GM19239 (cell line): ENCODE measurements at places on chromosomes 6 and 20.
A peak's percentile ranks its signal among the peaks of the same experiment; 100 is the strongest.

GRCh38 chr6:193180-193579 lies 99.1 kb upstream of the DUSP22 start:
- no peak for DNase-seq

DNA sequence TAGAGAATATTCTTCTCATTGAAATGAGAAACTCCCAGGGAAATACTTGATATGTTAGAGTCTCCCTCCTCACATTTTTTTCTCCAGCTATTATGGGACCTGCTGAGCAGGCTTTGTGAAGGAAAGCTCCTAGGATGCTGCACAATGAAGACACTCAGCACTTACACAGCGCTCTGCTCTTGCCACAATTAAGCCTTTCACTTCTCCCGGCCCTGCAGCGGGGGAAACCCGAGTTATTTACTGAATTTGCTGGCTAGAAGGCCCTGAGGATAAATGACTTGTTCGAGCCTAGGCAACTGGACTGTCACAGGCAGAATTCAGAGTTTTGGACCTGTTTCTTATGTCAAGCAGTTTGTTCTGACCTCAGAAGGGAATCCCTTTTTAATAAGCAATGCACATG lies 102.0 kb downstream of the MAP3K7 start:
- no peak for DNase-seq

GRCh38 chr6:31652925-31653724 lies 664 bp upstream of the BAG6 start:
- peak; percentile 90 for DNase-seq

DNA sequence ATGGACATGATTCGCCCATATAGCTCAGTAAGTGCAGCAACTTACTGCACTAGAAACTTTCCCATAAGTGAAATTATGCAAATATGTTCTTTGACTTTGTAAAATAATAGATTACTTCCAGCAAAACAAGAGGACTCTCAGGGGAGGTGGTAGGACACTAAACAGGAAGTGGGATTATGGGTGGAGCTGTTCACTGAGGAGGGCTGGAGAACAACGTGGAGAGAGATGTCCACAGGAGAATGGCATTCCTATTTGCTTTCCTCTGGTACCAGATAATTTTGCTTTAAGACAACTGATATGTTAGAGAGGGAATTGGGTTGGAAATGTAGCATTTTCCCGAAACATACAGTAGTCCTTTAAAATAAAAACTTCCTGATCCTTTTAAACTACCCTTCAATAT lies 3.7 kb downstream of the TPD52L1 start:
- DNase-seq = no peak

DNA sequence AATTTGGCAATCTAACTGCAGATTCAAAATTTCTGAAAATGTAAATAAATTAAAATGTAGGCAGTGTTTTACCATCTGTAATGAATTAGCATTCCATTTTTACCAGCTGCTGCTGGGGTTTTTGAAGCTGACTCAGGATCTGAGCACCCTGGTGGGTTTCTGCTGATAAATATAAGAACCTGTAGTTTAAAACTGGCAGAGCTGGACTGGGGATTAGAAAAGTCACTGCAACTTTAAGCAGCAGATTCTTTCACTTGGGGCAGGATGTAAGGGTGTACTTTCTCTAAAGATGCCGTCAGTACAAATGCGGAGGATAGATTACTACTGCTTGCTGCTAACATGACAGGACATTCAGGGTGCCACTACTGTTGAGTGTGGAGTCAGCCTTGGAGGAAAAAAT lies 341.8 kb downstream of the CDKAL1 start:
- no peak for DNase-seq

- DNase-seq = no peak
These were observed 38.2 kb downstream of the TMX4 start for GRCh38 chr20:7981374-7981773.

DNA sequence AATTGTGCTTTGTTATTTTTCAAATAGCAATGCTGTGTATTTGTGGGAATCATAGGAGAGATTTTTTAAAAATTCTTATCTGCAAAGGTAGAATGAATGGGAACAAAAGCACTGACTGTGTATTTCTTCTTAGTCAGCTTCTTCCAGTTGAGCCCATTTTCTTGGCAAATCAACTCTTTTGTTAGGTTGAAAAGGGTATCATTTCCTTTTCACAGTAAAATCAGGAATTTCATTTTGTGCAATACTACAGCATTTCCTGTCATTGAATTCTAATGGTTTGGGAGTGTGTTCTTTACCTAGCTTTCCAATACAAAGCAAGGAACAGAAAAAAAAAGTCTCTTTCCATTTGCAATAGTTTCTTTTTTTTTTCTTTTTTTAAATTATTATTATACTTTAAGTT lies 19.0 kb upstream of the EXOC2 start:
- no peak for DNase-seq

- DNase-seq = no peak
These were observed 4.5 kb downstream of the TP53INP2 start for GRCh38 chr20:34708621-34709043.

DNA sequence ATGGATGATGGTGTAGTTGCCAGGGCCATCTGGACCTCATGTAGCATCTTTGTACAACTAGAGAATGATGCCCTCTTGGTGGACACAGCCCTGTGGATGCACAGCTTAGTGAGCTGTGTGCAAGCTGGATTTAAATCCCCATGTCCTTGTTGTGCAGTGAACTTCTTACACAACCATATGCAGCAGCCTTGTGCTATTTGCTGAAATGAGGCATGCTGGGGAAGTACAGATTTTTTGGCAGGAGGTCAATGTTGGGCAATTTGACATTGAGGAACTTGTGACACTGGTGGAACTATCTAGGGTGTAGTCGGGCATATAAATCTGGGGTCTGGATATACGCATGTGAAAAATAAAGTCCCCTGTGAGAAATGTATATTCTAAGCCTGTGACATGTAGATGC lies 5.8 kb upstream of the CDC5L start:
- no peak for DNase-seq

- DNase-seq = peak; percentile 61
These were observed 6.7 kb upstream of the KCNK15 start for GRCh38 chr20:44738813-44739477.

- no peak for DNase-seq
These were observed 42.4 kb downstream of the ISM1 start for GRCh38 chr20:13263451-13263850.
